ENCODE measurements at places on chromosomes 5 and 9. TPM values are rescaled to one million over a fixed set of nuclear protein-coding genes. Genes with fewer than 3 reads are reported as not detected.

IGFBPL1 gene
- 2.3 TPM for total RNA-seq

BAAT gene
- 0.32 TPM for total RNA-seq

SPINK13 gene
- total RNA-seq = not detected

F2RL1 gene
- total RNA-seq = 262 TPM

CYLC2 gene
- not detected for total RNA-seq

ZNF622 gene
- 70.1 TPM for total RNA-seq

GAS1 gene
- total RNA-seq = 0.10 TPM

FOXD4L5 gene
- 0.03 TPM for total RNA-seq

MSX2 gene
- 4.6 TPM for total RNA-seq

SLC34A3 gene
- total RNA-seq = 0.07 TPM

Data from A549 treated with Hydrocortisone at 1 μM for 4 hours (cell line).